ENCODE measurements at places on chromosomes 13 and 19.

- peak; percentile 82 for DNase-seq
These were observed 23.5 kb downstream of the KCTD15 start for GRCh38 chr19:33819880-33820781.

- peak; percentile 48 for DNase-seq
These were observed 286.2 kb downstream of the NDFIP2 start for GRCh38 chr13:79767126-79767525.

- no peak for DNase-seq
These were observed 232.2 kb downstream of the DLEU7 start for GRCh38 chr13:50611117-50611781.

GRCh38 chr19:35206379-35206778, 22.2 kb downstream of the FAM187B start:
- no peak for DNase-seq

- DNase-seq, result no peak
These were observed 13.1 kb upstream of the TICAM1 start for GRCh38 chr19:4844348-4845179.

GRCh38 chr13:46621133-46621532, 68.2 kb downstream of the LRCH1 start:
- no peak for DNase-seq

DNA sequence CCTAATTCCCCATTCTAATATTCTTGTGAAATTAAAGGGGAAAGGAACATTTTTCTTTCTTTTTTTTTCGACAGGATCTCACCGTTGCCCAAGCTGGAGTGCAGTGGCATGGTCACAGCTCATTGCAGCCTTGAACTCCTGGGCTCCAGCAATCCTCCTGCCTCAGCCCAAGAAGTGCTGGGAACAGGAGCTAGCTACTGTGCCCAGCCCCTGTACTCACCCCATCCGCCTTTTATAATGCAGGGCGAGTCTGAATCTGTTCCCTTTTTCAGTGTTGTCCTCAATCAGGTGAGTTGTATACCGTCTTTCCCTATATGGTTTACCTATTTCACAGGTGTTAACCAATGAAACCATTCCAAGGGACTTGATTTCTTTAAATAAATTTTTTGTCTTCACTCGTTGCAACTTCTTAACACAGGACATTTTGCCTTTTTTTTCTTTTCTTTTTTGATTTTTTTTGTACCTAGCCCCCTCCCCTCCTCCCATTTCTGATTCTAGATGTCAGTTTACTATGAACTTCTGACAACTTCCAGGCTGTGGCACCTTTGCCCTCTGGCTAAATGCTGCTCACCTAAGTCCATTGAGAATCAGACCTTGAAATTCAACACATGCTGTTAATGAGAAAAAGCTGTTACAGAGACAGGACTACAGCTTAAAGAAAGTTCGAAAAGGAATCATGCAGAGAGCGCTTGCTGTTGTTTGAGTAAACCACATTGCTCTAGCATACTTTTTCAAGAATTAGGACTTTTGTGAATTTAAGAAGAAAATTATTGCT, 562.1 kb upstream of the KLF12 start:
- DNase-seq, result no peak

DNA sequence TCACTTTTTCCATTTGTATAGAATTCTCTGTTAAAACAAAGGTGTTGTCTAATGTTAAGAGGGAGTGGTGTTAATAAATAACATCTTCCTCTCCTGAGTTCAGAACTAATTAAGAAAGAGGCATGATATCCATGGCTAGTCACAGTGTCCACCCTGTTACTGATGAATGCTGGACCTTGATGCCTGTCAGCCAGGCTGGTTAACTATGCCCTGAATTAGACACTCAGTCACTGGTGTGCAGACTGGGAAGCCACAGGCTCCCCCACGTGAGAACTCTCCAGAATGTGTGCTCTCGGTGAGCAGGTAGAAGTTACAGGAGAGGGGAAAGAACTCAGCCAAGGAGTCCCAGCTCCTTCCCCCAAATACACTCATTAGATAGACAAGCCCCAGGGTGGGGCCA, 56.1 kb upstream of the RNF113B start:
- DNase-seq, result no peak

DNA sequence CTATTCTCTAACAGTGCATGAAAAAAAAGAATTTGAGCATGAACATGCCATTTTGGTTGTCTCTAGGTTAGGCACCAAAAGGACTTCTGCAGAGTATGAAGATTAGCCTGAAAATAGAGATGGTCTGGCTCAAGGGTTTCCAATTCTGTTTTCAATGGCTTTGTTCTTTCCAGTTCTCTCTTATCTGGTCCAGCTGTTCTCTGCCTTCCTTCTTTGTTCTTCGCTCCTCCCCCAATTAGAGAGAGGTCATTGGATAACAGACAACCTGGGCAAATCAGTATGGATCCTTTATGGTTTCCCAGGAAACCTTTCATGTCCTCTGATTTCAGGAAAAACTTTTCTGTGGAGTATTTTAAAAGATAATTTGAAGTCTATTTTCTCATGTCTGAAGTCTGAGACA, 623.4 kb downstream of the PCDH17 start:
- DNase-seq, result no peak

GRCh38 chr19:27742041-27742440, 1470.9 kb downstream of the UQCRFS1 start:
- DNase-seq, result peak; percentile 61

DNA sequence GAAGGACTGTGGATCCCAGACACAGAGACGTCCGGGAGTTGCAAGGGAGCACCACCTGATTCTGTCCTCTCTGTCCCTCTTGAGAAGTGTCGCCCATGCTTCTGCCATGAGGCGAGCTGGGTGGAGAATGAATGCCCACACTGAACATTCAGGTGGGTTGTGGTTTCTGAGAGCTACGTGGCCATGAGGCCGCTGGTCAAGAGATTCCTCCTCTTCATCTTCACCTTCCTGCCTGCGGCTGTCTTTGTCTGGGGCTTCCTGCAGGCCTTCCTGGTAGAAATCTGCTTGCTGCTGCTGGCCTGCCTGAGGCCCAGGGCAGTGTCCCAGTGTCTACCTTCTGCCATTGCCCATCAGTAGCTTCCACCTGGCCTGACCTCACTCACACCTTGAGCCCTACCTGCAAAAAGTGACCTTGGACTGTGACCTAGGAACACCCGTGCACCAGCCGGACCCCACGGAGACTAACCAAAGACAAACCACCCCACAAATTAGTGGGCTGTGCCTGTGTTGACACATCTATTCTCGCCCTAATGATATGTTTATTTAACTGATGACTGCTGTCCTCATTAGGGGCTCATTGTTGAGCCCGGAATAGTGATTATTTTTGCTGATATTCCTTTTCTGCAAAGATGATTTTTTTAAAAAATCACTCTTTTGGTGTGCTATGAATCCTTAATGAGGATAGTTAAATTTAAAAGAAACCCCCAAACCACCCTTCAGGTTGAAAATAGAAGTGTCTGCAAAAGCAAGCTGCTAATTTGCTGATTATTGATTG, 38.7 kb upstream of the ZNF536 start:
- no peak for DNase-seq

- DNase-seq, result no peak
These were observed 60.3 kb downstream of the SMARCA4 start for GRCh38 chr19:11020982-11021759.

- no peak for DNase-seq
These were observed 381.6 kb downstream of the NDFIP2 start for GRCh38 chr13:79862515-79862914.

GRCh38 chr13:99059498-99060075, 81.7 kb upstream of the DOCK9 start:
- DNase-seq, result no peak

DNA sequence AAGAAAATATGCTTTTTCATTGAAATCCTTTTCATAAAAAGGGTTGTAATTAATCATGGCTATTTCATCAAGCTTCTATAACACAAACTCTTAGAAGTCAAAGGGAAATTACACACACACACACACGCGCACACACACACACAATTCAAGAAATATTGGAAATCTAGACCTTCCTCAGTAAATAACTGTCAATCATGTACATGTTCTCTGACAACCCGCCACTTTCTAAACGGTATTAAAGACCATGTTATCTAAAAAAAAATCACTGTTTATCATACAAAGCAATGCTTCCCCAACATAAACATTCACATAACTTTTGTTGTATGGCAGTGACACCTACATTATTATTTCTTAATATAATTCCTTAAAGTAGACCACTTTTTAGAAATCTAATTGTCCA, 132.2 kb downstream of the EFNB2 start:
- DNase-seq, result no peak

DNA sequence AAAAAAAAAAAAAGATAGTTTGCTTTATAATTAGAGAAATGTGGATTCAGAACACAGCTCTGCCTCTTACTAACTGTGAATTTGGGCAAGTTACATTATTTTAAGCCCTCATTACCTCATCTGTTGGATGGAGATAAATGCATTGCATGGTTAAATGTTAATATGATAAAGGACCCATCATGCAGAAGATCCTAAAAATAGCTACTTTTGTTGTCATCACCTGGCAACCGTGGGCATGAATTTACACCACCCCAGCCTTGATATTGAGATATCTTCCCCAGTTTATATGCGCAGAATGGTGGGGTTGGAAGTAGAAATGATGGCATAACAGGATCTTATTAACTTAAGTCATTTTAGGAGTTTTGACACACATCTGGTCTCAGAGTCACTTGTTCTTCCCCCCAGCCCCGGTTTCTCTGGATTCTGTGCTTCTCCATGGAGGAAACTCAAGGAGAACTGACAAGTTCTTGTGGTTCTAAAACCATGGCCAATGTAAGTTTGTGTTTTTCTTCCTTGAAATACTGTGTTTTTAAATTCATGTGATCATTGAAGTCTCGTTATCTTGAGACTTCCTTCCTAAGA, 8.9 kb downstream of the ZNF546 start:
- no peak for DNase-seq

DNA sequence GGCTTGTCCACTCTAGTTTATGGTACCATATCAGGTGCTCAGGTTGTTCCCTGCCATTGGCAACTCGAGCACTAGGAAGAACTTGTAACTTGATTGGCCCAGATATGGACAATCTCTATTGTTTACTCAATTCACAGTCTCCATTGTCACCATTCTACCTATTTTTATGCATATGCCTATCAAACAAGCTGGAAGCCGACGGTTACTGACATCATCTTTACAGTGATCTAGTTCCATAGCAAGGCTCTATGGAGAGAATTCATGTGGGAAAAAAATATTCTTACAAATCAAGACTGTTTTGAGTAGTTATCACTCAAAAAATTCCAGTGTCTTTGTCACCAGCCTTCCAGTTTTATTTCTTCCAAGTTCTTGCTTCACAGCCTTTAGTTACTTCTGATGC, 1006.2 kb upstream of the PRR20A start:
- DNase-seq, result no peak

GRCh38 chr13:44407379-44407778, 33.8 kb downstream of the SERP2 start:
- no peak for DNase-seq

DNA sequence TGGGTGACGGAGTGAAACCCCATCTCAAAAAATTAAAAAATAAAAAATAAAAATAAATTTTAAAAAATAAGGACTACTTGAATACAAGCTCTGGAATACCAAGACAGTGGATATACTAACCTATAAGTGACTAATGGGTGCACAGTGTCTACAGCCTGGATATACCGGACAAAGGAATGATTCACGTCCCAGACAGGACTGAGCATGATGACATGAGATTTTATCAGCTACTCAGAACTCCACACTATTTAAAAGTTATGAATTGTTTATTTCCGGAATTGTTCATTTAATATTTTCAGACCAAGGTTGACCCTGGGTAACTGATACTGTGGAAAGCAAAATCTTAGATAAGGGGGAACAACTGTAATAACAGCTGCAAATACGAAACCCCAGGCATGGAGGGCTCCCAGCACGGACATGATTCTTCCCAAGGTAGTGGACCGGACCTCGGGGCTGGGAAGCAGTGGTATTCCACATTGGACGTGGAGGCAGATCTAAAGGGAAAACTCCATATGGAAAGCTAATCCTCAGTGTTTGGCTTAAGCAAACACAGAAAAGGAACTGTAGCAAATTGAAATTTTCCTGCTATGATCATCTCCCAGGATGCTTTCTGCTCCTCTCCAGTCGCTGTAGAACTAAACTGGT, 102.6 kb upstream of the TSHZ3 start:
- no peak for DNase-seq

DNA sequence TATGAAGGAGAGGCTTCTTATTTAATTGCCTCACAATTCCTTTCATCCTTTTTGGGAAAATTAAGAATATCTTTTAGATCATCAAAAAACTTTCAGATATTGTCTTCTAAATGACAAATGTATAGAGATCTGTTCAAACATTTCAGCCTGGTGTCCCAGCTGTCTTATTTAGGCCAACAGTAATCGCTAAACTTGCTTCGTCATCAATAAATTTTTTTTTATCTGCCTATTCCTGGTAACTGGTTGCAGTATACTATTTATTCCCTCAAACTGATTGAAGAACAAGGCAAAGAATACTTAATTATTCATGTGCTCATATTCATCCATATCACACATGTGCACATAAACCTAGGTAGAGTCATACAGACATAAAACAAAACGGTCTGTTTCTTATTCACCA, 5.3 kb upstream of the MYO16 start:
- DNase-seq, result no peak

DNA sequence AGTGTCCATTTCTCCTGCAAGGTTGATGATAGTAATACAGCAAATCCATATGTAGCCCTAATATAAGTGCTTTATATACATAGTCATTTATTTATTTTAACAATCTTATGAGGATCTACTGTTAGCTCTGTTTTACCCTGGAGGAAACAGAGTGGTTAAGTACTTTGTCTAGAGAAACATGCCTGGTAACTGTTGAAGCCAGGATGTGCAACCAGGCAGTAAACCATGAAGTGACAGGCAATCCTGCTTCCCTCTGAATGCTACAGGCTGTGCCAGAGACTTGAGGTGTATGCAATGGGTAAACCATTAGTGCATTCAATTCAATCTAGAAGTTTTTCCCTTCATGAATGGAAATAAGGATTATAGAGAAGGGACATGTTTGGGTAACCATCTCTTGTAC, 911.0 kb downstream of the PCDH17 start:
- peak; percentile 2 for DNase-seq

GRCh38 chr13:98253526-98253925, 76.5 kb upstream of the RNF113B start:
- DNase-seq, result no peak

DNA sequence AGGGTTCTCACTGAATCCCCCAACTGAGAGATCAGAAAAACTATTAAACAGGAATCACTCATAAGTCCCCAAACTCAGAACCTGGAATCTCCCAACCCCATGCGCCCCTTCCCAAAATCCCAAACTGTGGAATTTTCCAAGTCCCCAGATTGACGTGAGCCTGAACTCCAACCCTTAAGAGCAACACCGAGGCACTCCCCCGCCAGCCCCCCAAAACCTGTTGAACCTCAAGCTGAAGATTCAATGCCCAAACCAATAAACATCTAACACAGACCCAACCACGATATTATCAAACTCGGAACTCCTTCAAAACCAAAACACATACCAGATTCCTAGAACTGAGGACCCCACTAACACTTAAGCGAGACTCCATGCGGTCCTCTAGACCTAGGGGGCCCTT, 599 bp downstream of the IZUMO1 start:
- DNase-seq, result no peak
